Cortex of kidney (tissue), 1 donor: ENCODE measurements at places on chromosomes 1 and 21.

DNA sequence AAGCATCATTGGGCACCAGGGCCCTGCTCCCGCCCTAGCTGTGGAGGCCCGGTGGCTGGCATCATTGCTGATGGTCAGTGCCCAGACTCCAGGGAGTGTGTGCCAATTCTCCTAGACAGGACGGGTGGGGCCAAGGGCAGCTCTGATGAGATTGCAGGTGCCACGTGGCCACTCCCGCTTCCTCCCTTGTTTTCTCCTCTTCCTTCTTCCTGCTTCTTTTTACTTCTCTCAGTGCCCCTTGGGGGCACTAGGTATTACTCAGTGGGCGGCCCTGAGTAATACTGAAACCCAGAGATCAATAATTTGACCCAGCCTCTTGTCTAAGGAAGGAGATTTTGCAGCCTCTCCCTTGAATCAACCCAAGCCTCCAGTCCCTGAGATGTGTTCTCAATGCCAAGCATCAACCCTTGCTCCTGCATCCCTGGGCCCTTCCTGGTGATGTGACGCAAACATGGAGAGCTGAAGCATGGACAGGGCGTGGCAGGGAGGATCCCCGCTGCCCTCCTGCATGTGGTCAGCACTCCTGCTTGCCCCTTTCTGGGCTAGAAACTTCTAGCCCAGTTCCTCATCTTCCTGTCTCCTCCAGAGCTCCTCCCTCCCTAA, 32.4 kb downstream of the CDK18 start:
- DNase-seq = no peak

DNA sequence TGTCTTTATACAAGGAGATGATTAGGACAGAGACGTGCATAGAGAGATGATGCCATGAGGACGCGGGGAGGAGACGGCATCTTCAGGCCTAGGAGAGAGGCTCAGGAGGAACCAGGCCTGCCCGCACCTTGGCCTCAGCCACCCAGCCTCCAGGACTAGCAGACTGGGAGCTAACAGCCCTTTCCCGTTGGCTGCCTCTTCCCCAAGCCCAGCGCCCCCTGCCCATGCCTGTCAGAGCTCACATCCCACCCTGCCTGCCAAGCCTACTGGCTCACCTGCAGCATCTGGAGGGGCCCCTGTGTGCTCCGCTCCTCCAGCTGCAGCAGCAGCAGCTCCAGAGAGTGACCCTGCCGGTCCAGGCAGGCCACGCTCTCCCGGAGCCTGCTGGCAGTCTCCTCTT, 4.0 kb upstream of the TRIM11 start:
- no peak for DNase-seq

DNA sequence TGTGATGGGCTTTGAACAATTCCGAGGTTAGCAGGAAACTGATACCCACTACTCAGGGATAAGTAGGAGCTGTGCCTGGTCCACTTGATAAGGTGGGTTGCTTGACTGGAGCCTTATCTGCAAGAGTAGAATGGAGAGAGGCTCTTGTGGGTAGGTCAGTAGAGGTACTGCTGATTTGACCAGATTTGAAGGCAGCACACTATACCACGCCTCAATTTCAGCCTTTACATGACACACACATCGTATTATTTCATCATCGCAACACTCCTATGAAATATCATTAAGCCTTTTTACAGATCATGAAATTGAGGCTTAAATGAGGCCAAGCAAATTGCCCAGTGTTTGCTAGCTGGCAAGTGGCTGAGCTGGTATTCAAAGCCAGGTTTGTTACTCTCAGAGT, 69.6 kb downstream of the KCNJ15 start:
- DNase-seq = no peak

GRCh38 chr1:9388335-9389180, 95.9 kb downstream of the SPSB1 start:
- DNase-seq = no peak

DNA sequence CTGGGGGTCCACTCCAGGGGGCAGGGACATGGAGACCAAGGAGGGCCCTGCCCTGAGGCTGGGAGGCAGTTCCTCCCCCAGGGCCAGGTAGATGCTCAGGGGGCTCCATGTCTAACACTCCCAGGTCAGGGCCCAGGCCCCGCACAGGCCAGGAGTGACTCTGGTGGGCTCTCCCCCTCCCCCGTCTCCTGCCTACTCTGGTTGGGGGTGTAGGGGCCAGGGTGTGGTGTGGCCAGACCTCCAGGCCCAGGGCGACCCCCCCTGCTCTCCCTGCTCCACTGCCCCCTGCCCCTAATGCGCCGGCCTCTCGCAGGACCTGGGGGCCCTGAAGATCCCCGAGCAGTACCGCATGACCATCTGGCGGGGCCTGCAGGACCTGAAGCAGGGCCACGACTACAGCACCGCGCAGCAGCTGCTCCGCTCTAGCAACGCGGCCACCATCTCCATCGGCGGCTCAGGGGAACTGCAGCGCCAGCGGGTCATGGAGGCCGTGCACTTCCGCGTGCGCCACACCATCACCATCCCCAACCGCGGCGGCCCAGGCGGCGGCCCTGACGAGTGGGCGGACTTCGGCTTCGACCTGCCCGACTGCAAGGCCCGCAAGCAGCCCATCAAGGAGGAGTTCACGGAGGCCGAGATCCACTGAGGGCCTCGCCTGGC, 19.7 kb upstream of the CCDC27 start:
- DNase-seq = no peak

DNA sequence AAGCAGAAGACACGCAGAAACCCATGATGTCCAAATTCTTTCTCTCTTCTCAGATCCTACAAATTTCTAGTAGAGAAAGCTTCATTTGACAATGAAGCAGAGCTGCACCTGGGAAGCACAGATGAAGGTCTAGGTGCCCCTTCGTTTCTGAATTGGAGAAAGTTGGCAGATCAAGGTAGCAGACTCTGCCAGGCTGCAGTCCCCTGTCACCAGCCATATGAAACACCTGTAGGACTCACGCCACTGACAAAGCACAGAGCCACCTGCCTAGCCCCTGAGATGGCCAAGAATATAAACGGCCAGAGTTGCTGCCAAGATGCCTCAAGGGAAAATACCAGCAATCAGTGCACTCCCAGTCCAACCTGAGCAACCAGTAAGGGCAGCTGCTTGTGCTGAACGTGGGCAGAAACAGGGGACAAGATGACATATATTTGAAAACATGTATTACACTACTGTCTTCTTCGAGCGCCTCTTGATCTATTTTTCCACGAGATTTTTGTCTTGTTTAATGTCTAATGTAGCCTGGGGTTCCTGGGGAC, 20.6 kb upstream of the PLEKHA6 start:
- no peak for DNase-seq

DNA sequence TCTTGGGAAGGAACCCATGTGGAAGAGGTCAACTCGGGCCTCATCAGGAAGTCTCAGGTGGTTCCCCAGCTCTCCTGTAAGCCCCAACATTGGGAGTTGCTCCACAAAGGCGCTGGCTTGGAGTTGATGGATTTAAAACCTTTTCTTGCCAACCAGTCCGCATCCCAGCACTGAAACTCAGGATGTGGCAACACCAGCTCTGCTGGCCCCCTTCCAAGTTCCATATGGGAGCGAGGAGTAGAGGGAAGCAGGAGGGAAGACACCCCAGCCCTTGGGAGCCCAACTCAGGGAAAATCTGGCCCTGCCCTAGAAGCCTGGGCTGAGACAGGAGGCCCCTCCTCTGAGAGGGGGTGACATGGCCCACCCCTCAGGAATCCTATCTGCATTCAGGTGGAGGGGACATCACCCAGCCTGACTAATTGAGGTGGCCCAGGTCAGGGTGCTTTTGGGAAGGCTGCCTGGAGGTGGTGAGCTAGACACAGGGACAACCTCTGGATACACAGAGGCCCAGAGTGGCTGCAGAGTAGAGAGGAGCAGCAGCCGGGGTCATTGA, 33.1 kb upstream of the DMBX1 start:
- no peak for DNase-seq
